ENCODE measurements at places on chromosomes 11 and 22.

DNA sequence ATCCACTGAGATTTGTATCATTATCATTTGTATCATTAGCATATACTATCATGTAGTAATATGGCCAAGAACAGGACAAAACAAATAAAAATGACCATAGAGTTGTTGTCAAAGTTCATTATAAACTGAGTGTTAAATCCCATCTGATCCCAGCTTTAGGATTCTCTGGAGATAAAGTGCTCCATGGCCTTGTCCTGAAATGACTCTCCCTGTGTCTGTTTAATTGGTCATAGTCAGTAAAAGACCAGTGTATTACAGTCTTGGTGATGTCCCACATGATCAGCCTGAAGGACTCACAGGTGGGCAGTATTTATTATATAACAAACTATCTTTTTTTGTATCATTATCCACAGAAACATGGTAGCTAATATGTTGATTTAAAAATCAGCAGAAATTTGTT lies 361.6 kb downstream of the TMEM135 start:
- no peak for DNase-seq

DNA sequence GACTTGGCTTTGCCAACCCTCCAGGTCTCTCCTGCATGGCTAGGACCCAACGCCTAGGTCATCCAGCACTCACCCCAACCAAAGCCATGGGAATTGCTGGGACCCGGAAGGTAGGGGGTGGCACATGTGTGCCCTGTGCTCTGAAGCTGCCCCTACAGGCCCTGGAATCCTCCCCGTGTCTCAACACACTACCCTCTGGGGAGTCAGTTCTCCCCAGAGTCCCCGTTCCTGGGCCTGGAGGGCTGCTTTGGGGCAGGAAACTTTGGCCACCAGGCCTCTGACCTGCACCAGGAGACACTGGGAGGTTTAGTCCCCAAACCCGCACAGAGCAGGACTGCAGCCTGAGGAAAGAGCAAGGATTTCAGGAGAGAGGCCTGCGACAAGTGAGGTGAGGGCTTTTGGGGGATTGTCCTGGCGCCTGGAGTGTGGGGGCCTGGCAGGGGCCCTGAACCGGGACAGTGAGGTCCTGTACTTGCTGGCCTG lies 495 bp upstream of the IFITM1 start:
- DNase-seq = no peak

DNA sequence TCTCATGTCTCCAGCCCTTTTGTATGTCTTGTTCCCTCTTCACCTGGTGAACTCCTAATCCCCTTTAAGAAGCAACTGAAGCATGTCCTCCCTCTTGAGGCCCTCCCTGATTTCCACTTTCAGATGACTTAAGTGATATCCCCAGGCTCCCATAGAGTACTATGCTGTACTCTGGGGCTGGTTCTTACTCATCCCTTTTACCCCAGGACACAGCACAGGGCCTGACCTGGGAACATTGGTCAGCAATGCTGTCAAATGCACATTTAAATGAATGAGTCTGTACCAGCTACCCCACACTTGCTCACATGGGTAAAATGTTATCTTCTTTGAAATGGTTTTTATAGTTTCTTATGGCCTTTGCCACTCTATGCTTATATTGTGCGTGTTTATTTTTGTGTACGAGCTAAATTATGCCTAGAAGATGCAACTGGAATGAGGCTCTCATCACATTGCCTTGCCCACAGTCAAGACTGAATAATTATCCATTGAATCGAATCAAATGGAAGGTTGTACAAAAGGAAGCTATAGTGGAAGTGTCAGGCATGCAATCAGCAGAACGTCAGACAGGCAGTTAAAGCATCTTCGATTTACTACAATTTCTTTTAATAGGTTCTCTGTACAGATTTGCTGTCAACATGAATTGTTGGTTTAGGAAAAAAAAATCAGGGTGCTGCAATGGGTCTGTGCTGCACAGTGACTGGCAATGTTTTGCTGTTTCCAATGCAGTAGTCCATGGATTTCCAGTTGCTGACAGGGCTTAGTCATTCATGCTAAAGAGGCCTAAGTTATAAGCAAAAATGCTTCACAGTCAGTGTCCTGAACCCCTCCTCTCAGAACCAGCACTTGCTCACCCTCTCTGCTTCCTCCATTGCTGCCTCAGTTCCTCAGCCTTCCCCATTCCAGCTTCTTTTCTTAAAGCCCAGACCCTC lies 79.5 kb downstream of the PARVA start:
- no peak for DNase-seq

DNA sequence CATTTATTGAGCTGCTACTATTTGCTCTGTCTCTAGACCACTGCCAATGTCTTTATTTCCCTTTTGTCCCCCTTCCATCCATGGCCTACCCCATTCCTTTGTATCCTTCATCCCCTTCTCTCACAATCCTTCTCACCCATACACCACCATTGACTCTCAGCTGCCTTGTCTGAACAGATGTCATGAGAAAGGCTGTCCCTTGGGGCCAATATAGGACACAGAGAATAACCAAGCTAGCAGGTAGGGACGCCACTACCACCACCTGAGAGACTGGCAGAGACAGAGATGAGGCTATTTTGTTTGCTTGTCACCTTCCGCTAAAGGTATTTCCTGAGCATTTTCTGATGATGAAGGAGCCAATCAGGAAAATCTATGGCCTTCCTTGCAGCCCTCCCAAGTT lies 138.9 kb downstream of the CD44 start:
- no peak for DNase-seq

DNA sequence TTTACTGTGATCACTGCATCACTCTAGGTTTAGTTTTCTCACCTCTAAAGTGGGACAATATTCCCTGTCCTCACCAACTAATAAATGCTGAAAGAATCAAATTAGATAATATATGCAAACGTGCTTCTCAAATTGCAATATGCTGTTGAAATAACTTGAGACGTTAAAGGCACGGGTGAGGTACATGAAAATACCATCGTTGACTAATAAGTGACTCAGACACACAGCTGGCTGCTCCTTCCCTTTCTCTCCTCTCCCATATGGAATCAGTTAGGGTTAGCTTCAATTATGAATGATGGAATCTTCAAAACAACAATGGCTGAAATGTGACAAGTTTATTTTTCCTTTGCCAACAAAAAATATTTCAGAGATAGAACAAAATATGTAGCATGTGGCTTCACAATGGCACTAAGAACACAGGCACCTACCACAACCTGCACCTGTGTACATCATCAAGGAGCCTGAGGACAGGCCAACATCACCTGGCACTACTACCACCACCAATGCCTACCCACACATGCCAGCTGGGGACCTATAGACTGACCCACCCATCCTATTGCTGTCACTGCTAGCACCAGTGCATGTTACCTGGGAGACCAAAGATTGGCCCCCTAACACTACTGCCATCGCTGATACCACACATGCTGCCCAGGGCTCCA lies 13.7 kb downstream of the GDPD4 start:
- DNase-seq = no peak

- DNase-seq = no peak
Observed at GRCh38 chr11:64244107-64244506, 2.6 kb downstream of the PPP1R14B start.

DNA sequence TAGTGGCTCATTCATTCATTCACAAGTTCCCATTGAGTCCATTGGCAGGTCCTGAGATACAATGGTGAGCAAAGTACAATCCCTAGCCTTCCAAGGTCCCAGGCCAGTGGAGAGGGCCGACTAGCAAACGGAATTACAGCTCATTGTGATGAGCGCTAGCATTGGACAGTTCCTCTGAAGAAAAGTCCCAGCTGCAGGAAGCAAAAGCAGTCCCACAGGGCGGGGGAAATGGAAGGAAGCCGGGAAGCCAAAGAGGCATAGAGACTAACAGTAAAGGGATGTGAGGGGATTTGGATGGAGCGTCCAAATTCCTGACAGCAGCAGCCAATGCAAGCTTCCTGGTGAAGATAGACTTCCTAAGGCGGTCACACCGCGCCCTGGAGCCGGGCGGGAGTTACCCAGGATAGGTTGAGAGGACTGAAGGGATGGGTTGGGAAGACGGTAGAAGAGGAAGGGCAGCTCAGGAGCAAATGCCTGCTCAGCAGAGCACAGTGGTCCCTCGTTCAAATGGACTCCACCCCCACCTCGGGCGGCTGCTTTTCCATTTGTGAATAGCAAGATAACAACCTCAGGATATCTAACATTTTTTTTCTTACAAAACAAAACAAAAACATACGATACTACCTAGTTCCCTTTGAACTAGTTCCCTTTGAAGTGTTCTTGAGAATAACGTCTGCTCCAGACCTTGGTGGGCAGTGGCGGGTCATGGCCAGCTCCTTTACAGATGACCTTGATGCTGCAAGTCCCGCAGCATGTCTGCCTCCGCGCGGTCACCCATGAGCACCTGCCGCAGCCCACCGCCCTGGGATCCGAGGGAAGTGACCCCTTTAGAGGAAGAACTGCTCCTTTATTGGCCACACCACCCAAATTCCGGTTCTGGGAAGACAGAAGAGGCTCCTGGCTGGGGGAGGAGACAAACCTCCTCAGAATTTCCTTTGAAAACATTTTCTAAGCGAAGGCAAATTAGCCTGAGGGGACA lies 132.9 kb downstream of the RASSF10 start:
- no peak for DNase-seq

DNA sequence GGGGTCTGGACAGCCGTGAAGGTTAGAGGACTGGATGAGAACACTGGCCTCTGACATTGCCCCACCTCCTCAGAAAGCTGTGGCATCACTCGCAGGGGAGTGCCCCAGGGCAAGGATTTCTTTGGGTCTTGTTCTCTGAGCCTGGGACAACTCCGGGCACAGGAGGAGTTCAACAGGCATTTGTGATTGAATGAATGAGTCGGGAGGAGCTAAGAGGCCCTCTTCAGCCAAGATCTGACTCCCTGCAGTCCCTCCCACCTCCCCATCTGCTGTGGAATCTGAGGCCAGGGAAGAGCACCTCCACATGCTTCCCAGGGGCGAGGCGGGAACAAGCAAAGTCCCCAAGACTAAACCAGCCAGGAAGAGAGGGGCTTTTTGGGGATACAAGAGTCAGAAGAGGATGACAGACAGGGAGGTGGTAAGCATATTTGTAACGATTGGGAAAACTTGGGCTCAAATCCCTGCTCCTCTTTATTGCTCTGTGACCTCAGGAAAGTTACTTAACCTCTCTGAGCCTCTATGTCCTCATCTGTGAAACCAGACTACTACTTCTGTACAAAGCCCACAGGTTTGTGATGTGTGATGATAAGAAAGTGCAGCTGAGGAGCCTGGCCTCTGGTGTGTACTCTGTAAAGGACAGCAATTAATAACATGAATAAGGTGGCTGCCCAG lies 6.4 kb downstream of the TP53I11 start:
- DNase-seq = no peak

DNA sequence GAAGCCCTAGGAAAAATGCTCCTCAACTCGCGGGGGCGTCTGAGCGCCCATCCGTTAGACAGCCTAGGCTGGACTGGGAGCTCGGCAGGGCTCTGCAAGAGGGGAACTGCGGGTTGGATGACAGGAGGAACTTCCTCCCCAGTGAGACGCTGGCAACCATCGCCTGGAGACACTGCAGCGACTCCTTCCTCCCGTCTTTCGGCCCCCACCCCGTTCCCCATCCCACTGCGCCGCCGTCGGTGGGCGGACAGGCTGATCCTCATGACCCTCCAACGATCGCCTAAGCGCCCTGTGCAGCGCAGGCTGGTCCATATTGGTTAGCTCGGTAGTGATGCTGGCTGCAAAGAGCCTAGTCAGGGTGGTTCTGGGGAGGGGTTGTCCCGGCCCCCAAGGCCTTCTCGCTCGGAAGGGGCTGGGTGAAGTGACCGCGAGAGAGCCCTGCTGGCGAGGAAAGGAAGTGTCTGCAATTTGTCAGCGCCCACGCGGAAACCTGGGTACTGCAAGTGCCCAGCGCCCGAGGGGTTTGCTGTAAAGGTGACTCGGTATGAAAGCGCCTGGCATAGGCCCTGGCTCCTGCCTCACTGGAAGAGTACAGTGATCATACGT lies 638 bp downstream of the NRGN start:
- DNase-seq = no peak

Measured in iPS-NIHi11 (cell line).